ENCODE measurements at places on chromosomes 13 and 19. TPM values are rescaled to one million over a fixed set of nuclear protein-coding genes. Genes with fewer than 3 reads are reported as not detected.

The ZNF506 gene
- 7.3 TPM for polyA plus RNA-seq

The ZNF256 gene
- 4.3 TPM for polyA plus RNA-seq

The CYP2S1 gene
- polyA plus RNA-seq = 0.67 TPM

The ACP7 gene
- 0.24 TPM for polyA plus RNA-seq

The SCEL gene
- polyA plus RNA-seq = 0.02 TPM

The PINLYP gene
- 5.5 TPM for polyA plus RNA-seq

The SERPINE3 gene
- not detected for polyA plus RNA-seq

The PABPC3 gene
- polyA plus RNA-seq = 0.02 TPM

The CXCL17 gene
- not detected for polyA plus RNA-seq

The OR7C1 gene
- polyA plus RNA-seq = not detected

The PSG6 gene
- polyA plus RNA-seq = 0.05 TPM

The RGS9BP gene
- 0.18 TPM for polyA plus RNA-seq

The CNFN gene
- polyA plus RNA-seq = 4.5 TPM

The ZNF560 gene
- polyA plus RNA-seq = 0.10 TPM

The ZNF749 gene
- 14.9 TPM for polyA plus RNA-seq

The GIPR gene
- polyA plus RNA-seq = 1.4 TPM

The SMIM24 gene
- 0.12 TPM for polyA plus RNA-seq

The ITPKC gene
- 6.3 TPM for polyA plus RNA-seq

The LRRC63 gene
- polyA plus RNA-seq = 0.03 TPM

The WDR87 gene
- not detected for polyA plus RNA-seq

The PLA2G4C gene
- 6.0 TPM for polyA plus RNA-seq

The TEKTIP1 gene
- polyA plus RNA-seq = not detected

The FZR1 gene
- 36.3 TPM for polyA plus RNA-seq

The ZNF763 gene
- polyA plus RNA-seq = 0.72 TPM

The ZNF579 gene
- polyA plus RNA-seq = 3.5 TPM

The ZNF587 gene
- polyA plus RNA-seq = 12.1 TPM

The TNPO2 gene
- 112 TPM for polyA plus RNA-seq

The CD70 gene
- polyA plus RNA-seq = 142 TPM

The CADM4 gene
- 28.9 TPM for polyA plus RNA-seq

The STOML3 gene
- polyA plus RNA-seq = not detected

The KIR3DL2 gene
- polyA plus RNA-seq = not detected

The GTF2F2 gene
- 30.3 TPM for polyA plus RNA-seq

The TEAD2 gene
- polyA plus RNA-seq = 27.9 TPM

The GSX1 gene
- polyA plus RNA-seq = not detected

The F7 gene
- polyA plus RNA-seq = not detected

The SIGLEC12 gene
- polyA plus RNA-seq = not detected

The ZC3H4 gene
- polyA plus RNA-seq = 7.6 TPM

The CEACAM4 gene
- polyA plus RNA-seq = not detected

The ZNF626 gene
- polyA plus RNA-seq = 2.2 TPM

The PPM1N gene
- 10.3 TPM for polyA plus RNA-seq

The DNAAF3 gene
- 2.4 TPM for polyA plus RNA-seq

The ISYNA1 gene
- 49.4 TPM for polyA plus RNA-seq

The CD209 gene
- not detected for polyA plus RNA-seq

The KLK4 gene
- not detected for polyA plus RNA-seq

The SIAH3 gene
- 0.08 TPM for polyA plus RNA-seq

The SEMA6B gene
- 2.0 TPM for polyA plus RNA-seq

The C19orf81 gene
- polyA plus RNA-seq = 5.7 TPM

The FCER2 gene
- not detected for polyA plus RNA-seq

The CGB8 gene
- polyA plus RNA-seq = not detected

The CHAF1A gene
- 13.2 TPM for polyA plus RNA-seq

The CGB5 gene
- polyA plus RNA-seq = 0.16 TPM

The BLOC1S3 gene
- 3.0 TPM for polyA plus RNA-seq

The LRRC4B gene
- 6.9 TPM for polyA plus RNA-seq

The FGF14 gene
- 0.36 TPM for polyA plus RNA-seq

The BRD4 gene
- 10.0 TPM for polyA plus RNA-seq

The SIGLECL1 gene
- polyA plus RNA-seq = not detected

The SLC25A23 gene
- 9.4 TPM for polyA plus RNA-seq

The MBD3L3 gene
- polyA plus RNA-seq = not detected

The FFAR3 gene
- not detected for polyA plus RNA-seq

Data from SK-N-SH (cell line).